Ammon's horn (tissue), 1 donor: ENCODE measurements at places on chromosomes 2 and 18.

GRCh38 chr18:47251289-47252120 lies at the start of gene SKOR2:
Gene SKOR2 (minus strand): TSS chr18:47251660. CDS start chr18:47249183, 2,477 bp downstream.
- DNase-seq = no peak

- DNase-seq = no peak
Observed at GRCh38 chr18:25621682-25622081, 269.7 kb upstream of the ZNF521 start.

GRCh38 chr2:217652761-217653639 lies 349.8 kb downstream of the TNS1 start:
- DNase-seq = peak; percentile 67

GRCh38 chr18:80074697-80075096 lies 34.4 kb upstream of the ADNP2 start:
- DNase-seq = no peak

DNA sequence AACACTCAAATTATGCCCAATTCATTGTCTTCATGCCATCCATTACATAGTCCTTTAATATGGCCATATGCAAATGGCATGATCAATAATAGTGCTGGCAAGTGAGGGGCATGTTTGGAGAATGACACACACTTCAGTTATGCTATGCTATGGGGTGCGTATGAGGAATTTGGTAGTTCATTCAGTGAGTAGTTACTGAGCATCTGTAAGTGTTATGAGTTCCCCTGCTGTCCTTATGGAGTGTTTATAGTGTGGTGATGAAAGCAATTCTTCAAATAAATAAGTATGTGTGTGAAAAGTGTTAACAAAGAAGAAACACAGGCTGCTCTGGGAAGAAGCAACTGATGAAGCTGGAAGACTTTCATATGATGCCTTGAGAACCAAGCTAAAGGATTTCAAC lies 383.7 kb upstream of the SLC14A2 start:
- DNase-seq = no peak

GRCh38 chr18:35172451-35173035 lies 68.3 kb upstream of the ZNF397 start:
- DNase-seq = no peak

DNA sequence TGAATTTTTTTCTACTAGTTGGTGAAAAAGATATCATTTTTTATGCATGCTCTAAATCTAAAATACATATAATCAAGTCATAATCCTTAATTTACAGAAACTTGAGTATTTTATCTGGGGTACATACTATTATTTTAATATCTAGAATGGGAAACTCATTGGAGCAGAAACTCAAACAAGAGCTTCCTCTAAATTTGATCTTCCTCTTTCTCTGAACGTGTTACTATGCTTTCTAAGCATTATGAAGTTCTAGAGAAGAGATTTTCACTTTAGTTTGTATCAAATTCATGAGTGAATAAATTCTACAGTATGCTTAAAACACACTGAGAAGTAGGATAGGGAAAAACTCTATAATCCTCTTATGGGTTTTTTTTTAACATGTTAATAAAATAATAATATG lies 20.6 kb upstream of the SLC38A11 start:
- no peak for DNase-seq

DNA sequence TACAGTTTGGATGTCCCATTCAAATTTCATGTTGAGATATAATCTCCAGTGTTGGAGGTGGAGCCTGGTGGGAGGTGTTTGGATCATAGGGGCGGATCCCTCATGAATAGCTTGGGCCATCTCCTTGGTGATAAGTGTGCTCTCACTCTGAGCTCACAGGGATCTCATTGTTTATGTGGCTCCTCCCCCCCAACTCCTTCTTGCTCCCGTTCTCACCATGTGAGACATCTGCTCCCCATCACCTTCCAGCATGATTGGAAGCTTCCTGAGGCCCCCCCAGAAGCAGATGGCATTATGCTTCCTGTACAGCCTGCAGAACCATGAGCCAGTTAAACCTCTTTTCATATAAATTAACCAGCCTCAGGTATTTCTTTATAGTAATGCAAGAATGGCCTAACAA lies 3.0 kb upstream of the INPP1 start:
- DNase-seq = no peak

- no peak for DNase-seq
Observed at GRCh38 chr2:230328155-230328458, 1.1 kb downstream of the SP140L start.

DNA sequence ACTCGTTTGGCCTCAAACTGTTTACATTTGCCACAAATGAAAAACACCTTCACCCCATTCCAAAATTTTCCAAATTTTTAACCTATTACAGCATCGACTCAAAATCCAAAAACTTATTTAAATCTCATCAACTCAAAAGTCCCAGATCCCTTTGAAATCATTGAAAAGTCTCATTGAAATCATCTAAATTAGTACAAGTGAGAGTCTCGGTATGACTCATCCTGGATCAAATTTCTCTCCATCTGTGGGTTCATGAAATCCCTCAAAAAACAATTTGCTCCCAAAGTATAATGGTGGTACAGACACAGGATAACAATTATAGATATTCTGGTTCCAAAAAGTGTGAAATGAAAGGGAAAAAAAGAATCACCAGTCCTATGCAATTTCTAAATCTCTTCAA lies 65.1 kb downstream of the LRP1B start:
- peak; percentile 25 for DNase-seq

- DNase-seq = no peak
Observed at GRCh38 chr2:25347205-25347815, 5.6 kb upstream of the DNMT3A start.

GRCh38 chr2:136282251-136282650 lies 164.3 kb upstream of the CXCR4 start:
- no peak for DNase-seq

- no peak for DNase-seq
Observed at GRCh38 chr2:131055169-131056065, 37.8 kb downstream of the FAM168B start.

- DNase-seq = no peak
Observed at GRCh38 chr2:161557538-161557937, 66.7 kb upstream of the SLC4A10 start.

- no peak for DNase-seq
Observed at GRCh38 chr2:216653093-216653799, 20.0 kb downstream of the IGFBP2 start.

- DNase-seq = peak; percentile 81
Observed at GRCh38 chr2:237904831-237905599, 45.6 kb downstream of the RAMP1 start.

GRCh38 chr2:189265696-189266320 lies 86.2 kb upstream of the COL5A2 start:
- no peak for DNase-seq

DNA sequence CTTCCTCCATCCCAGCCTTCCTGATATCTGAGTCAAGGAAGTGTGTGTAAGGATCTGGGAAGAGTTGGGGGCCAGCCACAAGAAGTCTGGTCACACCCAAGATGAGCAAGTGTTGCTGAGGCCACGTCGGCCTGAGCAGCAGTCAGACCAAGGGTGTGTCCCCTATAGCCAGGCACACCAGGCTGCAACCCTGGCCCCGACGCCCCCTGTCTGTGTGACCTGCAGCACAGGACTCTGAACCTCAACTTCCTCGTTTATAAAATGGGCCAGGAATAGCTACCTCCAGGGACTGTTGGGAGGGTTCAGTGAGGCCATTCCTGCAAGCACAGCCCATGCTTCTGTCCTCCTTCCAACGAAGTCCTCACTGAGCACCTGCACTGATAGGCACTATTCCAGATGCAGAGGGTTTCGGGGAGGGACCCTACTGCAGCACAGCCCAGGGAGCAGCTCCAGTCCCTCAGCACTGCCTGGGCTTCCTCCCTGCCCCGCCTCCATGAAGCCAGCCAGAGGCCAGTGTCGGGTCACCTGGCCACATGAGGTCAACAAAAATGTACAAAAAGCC lies 13.3 kb downstream of the LIMS2 start:
- DNase-seq = no peak

- DNase-seq = no peak
Observed at GRCh38 chr2:205511221-205511620, 171.1 kb upstream of the NRP2 start.

GRCh38 chr2:10477443-10478297 lies 29.5 kb upstream of the ODC1 start:
- DNase-seq = no peak

GRCh38 chr18:63617049-63617914 lies 26.8 kb downstream of the SERPINB4 start:
- no peak for DNase-seq

DNA sequence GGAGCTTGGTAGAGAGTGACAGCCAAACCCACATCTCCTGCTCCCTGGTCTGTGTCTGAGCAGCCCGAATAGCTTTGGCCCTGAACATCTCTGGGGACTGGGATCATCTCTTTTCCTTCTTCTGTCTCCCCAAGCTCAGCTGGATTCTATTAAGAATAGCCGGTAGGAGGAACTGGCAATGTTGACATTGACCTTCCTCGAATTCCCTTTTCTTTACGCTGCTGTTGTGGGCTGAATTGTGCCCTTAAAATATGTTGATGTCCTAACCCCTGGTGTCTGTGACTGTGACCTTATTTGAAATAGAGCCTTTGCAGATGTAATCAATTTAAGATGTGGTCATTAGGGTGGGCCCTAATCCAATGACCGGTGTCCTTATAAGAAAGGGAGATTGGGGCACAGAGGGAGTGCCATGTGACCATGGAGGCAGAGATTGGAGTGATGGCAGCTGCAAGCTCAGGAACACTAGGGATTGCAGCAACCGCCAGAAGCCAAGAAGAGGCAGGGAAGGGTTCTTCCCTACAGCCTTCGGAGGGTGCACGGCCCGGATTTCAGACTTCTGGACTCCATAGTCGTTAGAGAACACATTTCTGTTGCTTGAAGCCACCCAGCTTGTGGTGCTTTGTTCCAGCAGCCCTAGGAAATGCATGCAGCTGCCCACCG lies 5.8 kb upstream of the SFTPB start:
- no peak for DNase-seq

- DNase-seq = peak; percentile 86
Observed at GRCh38 chr2:223601932-223602666, at the start of gene SCG2. Gene SCG2 (minus strand): TSS chr2:223602361. CDS start chr2:223599282, 3,079 bp downstream.

DNA sequence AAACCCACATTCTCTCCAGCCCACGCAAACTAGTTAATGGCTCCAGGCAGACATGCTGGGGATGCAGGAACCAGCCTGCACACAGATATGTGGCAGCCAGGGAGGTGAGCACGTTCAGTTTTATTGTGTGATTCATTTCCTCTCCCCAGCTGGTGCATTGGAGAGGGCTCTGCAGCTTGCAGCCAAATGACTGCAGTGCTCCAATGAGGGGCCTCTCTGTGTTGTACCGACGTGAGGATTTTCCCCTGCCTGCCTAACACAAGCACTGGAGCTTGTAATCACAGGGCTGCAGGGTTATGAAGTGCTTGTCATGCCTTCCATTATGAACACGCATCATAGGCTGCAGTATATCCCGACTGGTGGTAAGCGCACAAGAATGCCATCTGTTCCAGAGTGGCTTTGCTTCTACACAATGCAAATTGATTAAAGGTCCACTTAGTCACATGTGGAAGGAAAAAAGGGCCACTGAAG lies 92.3 kb upstream of the THUMPD2 start:
- peak; percentile 70 for DNase-seq

GRCh38 chr2:223696719-223697118 lies 94.6 kb upstream of the SCG2 start:
- no peak for DNase-seq

DNA sequence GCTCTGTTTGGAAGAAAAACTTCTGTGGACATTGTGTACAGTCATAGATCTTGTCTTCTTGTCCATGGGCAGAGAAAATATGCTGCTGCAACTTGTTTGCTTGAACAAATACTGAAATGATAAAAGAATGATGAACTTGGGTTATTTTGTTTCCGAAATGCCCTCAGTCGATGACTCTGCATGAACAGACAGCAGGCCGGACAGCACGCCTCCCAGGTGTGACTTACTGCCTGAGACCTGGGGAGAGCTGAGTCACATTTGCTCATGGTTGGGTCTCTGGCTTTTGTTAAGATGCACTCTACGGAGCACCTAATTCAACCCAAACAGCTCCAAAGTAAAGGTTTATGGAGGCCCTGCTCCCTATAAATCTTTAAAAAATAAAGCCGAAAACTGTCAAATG lies 262.5 kb downstream of the ZNF521 start:
- no peak for DNase-seq

DNA sequence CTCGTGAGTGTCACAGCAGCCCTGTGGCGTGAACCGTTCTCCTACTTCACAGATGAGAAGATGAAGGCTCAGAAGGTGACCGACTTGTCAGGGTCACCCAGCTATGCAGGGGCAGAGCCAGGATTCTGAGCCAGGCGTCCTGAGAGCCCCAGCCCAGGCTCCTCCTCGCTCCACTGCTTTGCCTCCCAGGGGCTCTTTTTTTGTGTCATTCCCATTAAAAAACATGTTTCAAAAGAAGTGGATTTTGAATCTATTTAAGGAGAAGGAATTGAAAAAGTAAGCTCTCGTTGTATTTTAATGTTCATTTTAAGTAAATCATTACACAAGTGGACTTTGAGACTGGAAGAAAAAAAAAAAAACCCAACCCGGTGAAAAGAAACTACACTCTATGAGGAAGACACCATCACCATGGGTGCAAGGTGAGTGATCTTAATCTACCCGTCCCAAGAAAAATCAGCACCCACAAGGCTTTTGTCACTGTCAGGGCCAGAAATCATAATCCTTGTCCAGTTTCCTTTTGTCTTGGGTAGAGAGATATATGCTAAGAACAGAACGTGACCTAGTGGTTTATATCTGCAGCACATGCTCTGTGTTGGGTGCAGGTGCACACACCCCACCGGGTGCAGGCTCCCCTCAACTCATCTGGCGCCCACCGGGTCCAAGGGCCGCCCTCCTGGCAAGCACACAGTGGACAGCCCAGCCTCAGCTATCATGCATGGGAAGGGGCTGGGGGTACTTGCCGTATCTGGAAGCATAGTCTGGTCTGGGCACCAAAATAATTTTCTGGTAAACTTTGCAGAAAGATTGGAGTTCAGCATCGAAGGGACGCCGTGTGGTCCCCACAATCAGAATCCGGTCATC lies 73.5 kb upstream of the ASB18 start:
- DNase-seq = no peak

DNA sequence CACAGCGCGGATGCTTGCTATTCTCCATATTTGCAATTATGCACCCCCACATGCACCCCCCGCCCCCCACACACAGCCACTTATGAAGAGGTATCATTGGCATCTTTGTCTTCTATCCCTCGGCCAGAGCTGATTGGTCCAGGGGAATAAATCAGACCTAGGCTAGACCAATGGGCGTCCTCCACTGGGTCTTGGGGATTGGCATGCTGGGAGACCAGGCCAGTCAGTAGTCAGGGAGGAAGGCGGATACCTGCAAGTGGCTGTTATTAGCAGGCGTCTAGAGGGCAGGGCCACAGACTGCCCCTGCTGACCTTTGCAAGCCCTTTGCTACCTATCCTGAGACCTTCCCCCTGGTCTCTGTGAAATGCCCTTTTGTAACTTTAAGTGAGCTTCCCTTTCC lies 30.0 kb downstream of the ATOH8 start:
- DNase-seq = no peak

DNA sequence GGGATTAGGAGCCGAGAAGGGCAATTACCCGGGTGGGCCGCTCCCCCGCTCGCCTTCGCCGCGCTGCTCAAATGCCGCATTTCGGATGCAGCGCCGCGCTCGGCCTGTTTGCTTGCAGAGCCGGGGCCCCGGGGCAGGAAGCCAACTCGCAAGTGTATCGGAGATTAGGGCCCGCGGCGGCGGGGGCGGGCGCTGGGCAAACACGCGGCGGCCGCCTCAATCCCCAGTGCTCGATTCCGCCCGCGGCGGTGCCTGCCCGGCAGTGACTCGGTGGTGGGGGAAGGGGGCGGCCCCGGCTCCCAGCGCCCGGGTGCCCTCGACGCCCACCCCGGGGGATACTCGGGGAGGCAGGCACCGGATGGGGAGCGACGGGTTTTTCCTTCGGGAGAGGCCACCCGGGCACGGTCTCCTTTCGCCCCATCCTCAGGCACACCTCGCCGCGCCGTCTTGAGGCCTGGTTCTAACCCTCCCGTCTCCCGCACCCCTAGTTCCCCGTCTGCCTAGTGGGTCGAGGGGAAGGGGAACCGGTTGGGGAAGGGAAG lies 26.6 kb upstream of the NOTO start:
- DNase-seq = peak; percentile 48
